ENCODE measurements at places on chromosomes 3 and 15.

GRCh38 chr15:38323895-38324294 lies 71.3 kb downstream of the SPRED1 start:
- peak; percentile 54 for DNase-seq

GRCh38 chr3:190362258-190362657 lies 25.7 kb upstream of the CLDN16 start:
- no peak for DNase-seq

GRCh38 chr3:62670351-62670750 lies 204.9 kb downstream of the CADPS start:
- DNase-seq: no peak

GRCh38 chr15:74388363-74388951 lies 21.0 kb upstream of the CYP11A1 start:
- DNase-seq: no peak

GRCh38 chr3:24222165-24222805 lies 272.4 kb downstream of the THRB start:
- DNase-seq: peak; percentile 57

- peak; percentile 74 for DNase-seq
Measured at GRCh38 chr15:100939791-100940190, 20.6 kb downstream of the LRRK1 start.

DNA sequence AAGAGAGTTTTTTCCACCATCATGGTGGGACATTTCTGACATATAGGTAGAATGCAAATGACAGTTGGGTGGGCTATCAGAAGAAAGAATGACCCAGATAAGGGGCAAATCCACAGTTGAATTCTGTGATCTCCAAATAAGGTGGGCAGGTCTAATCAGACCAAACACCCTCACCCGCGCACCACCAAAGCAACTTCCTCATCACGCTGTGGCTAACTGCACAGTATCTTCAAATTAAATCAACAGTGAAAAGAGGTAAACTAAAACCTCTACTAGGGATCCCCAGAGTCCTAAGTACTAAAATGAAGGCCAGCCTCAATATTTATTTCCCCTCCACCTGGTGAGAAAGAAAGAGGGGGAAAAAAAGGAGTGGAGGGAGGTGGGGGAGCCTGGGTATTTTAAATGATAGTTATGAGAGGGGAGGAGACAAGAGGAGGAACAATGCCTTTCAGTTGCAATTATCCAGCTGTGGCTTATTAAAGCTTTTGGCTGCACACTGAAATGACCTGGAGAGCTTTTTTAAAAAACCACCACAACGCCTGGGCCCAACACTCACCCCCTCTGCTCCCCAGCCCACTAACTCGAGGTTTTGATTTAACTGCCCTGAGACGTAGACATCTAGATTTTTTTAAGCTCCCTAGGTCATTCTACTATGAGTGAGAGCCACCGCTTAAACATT lies 61.0 kb downstream of the LRIG1 start:
- peak; percentile 83 for DNase-seq

DNA sequence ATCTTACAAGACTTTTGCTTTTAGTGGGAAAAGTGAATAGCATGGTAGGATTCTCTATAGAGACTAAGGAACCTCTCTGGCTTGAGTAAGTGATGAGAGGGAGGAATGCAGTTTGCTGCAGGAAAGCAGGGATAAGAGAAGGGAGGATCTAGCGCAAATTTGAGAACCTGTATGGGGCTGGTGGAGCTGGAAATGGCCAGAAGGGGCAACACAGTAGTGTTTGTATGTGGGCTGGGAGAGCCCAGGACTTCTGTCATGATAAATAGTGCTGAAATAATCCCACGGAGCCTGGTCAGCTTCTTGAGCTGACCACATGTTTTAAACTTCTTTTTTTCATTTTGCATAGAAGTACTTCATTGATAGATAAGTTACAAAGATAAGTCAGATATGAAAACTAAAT lies 11.2 kb upstream of the SHC4 start:
- peak; percentile 21 for DNase-seq

GRCh38 chr3:56806407-56806806 lies 4.7 kb upstream of the ARHGEF3 start:
- DNase-seq: no peak

- DNase-seq: no peak
Measured at GRCh38 chr3:53198256-53198977, 37.4 kb downstream of the PRKCD start.

- DNase-seq: no peak
Measured at GRCh38 chr15:29457729-29458128, 188.1 kb upstream of the NSMCE3 start.

DNA sequence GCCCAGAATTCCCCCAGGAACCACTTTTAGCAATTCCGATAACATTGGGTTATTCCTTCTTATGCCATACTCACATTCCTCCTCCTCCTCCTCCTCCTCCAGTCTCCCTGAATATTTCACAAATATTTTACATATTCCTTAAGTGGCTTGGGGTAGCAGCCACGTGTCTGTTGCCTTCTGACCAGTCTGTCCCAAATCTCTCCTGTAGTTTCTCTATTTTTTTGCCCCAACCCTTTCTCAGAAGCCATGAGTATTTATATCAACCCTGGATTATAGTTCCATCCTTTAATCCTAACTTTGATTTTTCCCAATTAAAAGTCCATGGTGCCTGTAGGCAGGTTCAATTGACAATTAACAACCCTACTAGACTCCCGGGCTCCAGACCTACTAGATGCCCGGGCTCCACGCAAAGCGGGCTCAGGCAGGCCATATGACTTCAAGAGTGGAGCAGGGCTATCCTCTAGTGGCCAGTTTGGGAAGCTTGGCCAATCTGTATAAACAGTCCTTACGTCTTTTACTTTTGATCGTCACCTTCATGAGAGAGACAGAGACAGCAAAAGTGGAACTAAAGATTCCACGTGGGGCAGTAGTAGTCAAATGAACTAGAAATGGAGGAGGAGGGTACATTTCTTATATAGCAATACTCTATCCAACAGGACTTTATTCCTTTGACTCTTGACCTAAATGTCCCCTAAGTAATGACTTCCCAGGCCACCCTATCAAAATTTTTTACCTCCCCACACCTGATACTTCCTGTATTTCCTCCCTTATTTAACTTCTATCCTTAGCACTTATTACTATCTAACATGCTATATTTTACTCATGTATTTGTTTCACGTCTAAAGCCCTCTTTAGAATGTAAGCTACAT lies 69.7 kb downstream of the USF3 start:
- peak; percentile 88 for DNase-seq

DNA sequence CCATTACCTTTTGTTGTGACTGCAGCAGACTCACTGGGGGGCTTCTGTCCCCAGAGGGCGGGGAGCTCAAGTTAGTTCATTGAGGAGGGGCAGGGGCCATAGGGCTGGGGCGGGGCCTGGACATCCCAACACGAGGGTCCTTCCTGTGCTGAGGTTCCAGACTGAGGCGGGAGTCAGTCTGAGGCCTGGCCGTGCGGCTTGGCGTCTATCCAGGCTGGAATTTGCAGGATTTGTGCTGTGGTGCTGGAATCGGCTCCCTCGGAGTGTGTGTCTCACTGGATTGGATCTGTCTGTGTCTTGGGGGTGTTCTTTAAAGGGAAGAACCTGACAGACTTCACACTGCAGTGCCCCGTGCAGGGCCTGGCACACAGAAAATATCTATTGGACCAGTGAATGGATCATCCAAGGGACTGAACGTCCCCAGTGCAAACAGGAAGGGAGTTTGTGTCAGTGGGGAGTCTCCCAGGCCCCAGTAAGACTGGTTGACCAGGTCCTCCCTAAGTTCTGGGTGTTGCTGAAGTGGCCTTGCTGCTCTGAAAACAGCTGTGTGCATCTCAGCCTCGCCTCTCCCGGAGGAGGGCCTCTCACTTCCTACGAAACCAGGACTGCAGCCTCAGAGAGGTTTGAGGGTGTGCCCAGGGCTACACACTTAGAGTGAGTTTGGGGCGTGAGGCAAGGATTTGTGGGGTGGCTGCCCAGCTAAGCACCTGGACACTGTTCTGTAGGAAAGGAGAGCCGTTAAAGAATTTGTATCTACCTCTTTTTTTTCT lies 26.1 kb downstream of the GOLGA6L2 start:
- DNase-seq: no peak

DNA sequence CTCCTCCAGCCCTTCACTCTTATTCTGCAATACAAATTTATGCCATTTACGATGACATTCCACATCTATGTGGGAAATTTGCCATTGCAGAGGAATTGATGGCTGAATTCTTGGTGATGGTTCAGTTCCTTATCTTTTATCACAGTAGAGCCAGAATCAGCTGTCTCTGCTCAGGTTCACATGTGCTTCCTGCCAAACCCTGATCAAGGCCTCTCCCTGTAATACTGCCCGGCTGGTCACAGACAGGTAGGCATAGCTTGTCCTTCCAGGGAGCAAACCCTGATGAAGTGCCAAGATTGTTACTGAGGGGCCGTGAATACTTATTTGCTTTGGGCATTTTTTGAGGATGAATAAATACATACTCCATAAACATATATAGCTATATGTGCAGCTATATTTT lies 450.0 kb downstream of the NSUN3 start:
- no peak for DNase-seq

DNA sequence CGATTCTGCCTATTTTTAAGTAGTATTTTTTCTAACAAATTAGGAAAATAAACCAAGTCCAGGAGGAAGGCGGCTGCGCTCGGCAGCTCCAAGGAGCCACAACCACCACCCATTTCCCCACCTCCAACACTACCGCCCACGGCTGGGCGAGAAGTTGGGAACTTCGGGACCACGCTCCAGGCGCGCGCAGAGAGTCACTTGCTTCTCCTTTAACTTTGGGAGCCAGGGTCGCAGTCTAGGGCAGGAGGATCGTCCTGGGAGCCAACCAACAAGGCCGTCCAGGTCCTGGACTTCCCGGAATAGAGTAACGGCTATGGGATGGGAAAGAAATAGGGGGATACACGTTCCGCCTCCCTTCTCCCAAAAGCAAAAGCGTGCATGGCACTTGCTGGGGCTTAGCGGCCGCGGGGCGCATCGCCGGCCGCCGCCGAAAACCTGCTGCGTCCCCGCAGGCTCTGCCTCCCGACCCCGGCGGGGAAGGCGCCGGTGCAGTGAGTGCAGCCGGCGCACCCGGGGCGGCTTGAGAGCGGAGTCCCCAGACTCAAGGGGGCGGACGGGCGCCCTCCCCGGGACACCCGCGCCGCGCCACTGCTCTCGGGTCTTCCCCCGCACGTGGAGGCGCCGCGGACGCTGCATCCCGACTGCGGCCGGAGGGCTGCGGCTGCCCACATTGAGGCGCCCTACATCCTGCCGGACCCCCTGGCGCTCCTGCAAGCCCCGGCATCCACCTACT lies 699 bp downstream of the MEGF11 start:
- no peak for DNase-seq

DNA sequence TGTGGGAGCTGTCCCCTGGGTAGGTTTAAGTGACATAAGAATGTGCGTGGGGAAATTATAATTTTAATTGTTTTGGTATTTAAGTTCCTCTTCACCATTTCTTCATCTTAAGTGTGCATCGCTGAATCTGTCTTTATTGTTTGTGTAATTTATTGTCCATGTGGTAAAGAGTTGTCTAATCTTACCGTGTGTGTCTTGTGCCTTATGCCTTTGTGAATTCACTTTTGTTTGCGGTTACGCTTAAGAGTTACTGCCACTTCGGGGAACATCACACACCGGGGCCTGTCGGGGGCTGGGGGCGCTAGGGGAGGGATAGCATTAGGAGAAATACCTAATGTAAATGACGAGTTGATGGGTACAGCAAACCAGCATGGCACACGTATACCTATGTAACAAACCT lies 767 bp downstream of the WDR48 start:
- no peak for DNase-seq

DNA sequence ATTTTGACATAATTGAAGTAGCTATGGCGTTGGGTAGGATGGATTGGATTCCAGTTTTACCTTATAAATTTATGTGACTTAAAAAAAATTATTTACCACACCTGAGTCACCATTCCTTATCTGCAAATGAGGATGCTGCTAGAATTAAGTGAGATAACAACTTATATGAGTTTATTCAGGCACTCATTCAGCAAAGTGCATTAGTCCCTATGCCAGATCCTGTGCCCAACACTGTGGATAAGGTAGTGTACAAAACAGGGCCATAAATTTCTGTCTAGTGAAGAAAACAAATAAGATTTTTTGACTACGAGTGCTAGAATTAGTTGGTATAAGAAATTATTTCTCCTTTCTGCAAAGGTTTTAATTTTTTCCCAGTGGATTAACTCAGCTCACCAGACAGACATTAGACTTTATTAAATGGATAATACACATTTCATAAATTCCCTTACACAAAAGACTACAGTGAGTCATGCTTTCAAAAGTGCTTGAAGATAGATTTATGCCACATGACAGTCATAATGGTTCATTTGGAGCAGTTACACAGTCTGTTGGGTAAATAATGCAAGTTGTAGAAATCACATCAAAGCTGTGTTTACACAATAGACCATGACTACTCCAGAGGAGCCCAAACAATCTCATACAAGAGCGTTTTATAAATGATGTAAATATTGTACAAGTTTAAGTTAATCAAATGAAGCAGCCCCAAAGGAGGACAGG lies 129.9 kb upstream of the TGFBR2 start:
- no peak for DNase-seq

DNA sequence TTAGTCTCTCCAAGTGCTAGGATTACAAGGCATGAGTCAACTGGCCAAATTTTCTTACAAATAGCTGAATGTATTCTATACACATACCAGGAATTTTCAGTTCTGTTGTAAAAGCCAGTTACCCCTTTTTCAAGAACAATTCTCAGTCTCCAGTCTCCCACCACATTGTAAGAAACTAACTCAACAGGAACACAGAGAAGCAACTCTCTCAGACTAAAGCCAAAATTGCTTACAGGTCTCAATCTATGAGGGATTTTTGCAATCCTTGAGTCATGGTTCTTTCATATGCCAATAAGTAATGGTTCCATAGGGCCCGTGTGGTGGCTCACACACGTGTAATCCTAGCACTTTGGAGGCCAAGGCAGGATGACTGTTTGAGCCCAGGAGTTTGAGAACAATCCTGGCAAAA lies 8.5 kb downstream of the IP6K2 start:
- DNase-seq: no peak

GRCh38 chr3:63231643-63232042 lies 46.5 kb upstream of the SYNPR start:
- no peak for DNase-seq

- no peak for DNase-seq
Measured at GRCh38 chr3:10816863-10817253, 830 bp downstream of the SLC6A11 start.

- peak; percentile 18 for DNase-seq
Measured at GRCh38 chr3:98657457-98657856, 64.0 kb upstream of the CPOX start.

DNA sequence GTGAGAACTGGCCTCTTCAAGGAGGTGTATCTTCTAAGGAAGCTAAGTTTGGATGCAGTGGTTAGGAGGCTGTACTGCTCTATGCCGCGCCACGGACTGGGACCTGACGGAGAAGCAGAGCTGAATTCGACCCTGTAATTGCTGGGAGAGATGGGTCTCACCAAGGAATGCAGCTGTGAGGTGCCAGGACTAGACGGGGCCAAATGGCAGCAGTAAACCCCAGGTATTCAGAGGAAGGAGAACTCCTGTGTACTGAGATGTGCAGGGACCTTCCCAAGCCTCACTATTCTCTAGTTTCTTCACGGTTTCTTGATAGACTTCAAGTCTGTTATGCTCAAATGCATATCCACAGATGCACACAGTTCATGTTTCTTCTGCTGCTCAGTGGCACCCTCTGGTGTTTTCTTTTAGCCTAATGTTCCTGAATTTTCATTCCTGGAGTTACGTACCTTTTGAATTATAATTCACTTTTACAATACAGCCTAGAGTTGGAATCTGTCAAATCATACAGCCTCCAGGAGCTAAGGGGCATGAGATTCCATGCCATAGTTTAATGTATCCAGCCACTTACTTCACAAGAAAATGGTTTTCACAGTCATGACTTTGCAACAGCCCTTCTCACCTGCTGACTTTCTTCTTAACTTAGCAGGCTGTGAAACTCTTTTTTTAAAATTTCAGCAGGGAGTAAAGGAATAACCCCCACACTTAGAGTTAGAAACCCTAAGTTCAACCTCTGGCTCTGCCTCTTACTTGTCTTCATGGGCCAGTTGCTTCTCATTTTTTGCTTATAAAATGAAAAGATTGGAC lies 61.8 kb downstream of the GLDN start:
- DNase-seq: peak; percentile 28
